H9 (cell line): ENCODE measurements at places on chromosomes 16 and 17.
A peak's percentile ranks its signal among the peaks of the same experiment; 100 is the strongest.

DNA sequence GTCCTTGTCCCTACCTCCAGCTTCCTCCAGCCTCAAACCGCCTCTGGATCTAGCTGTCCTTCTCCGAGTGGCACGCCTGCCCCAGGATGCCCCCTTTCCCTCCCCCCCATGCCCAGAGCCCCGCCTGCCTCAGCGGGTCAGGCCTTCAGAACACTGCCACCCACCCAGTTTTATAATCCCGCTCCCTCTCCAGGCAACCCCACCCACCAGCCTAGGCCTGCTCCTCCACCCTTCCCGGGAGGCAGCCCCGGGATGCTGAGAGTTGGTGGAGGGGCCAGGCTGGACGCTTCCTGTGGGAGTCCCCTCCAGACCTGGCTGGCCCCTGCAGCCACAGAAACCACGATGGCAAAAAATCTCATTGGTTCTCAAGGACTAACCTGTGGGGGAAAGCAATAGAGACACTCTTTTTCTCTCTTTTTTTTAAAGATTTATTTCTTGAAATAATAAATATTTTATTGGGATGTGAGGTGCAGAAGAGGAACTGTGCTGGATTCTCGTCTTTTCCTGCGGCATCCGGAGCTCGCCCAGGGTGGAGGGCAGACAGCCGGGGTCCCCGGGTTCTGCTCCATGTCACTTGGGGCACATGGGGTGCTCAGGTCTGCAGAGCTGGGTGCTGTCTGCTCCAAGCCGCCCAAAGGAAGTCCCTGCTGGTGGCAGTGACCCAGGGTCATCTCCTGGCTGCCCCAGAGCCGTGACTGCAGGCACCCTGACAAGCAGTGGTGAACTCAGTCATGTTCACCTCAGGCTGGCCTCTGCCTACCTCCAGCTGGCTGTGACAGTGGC is 81.9 kb downstream of the MGAT5B start:
- DNase-seq: no peak

DNA sequence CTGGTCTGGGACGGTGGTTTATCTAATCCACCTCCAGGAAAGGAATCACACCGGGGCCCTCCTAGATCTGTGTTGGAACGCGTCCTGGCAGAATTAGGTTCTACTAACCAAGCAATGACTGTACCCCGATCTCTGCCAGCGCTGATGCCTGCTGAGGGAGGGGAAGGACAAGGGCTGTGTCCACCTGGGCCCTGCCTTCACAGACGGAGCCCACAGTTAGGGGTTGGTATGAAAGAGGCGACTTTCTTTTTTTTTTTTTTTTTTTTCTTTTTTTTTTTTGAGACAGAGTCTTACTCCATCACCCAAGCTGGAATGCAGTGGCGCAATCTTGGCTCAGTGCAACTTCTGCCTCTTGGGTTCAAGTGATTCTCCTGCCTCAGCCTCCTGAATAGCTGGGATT is 9.9 kb upstream of the KRT19 start:
- no peak for DNase-seq

- no peak for DNase-seq
Measured at GRCh38 chr16:81163671-81164070, 67.5 kb upstream of the GCSH start.

- no peak for DNase-seq
Measured at GRCh38 chr17:55482591-55483389, 28.5 kb downstream of the SMIM36 start.

DNA sequence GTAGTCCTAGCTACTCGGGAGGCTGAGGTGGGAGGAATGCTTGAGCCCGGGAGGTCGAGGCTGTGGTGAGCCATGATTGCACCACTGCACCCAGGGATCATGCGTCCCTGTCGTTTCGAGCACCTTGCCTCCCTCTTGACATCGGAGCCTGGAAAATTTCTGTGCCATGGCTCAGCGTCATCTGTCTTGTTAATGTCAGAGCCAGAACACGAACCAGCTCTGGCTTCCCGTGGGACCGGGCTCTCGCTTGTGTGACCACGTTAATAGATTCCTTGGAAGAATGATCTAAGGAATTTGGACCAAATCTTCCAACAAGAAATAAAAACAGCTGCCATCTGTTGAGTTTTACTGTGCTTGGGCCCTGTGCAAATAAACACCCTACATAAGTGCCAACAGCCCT is 117.7 kb downstream of the ABCC1 start:
- no peak for DNase-seq

GRCh38 chr17:57442914-57443571 is 186.7 kb downstream of the MSI2 start:
- DNase-seq: no peak

GRCh38 chr16:19972111-19972510 is 87.5 kb upstream of the GPRC5B start:
- no peak for DNase-seq

- DNase-seq: no peak
Measured at GRCh38 chr16:89670496-89671431, 13.1 kb downstream of the SPATA33 start.

DNA sequence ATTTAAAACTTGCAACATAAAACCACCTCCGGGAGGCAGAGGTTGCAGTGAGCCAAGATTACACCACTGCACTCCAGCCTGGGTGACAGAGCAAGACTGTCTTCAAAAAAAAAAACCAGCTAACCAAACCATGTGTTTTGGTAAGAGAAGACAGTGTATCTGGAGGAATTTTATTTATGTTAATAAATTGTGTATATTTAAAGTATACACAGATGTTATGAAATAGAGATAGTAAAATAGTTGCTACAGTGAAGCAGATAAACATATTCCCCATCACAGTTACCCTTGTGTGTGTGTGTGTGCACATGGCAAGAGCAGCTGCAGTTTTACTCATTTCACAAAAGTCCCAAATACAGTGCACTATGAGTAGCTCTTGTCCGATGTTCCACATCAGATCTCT is 54.8 kb upstream of the CRISPLD2 start:
- no peak for DNase-seq

GRCh38 chr16:23408823-23409298 is 44.1 kb downstream of the COG7 start:
- DNase-seq: no peak

DNA sequence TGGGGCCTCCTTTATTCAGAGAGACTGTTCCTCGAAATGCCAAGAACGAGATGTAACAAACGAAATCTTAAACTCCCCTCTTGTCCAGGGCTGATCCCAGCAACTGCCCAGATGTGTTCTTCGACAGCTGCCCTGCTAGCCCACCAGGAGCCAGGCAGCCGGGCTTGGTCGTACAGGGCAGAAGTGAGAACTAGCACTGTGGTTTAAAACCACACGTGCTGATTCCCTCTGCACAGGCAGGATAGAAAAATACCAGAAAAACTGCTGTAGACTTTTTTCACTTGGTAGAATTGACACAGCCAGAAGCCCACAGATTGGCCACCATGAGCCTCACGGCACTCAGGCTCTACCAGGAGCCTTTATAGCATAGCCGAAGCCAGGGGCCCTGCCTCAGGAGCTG is 33.1 kb downstream of the PLD6 start:
- no peak for DNase-seq

DNA sequence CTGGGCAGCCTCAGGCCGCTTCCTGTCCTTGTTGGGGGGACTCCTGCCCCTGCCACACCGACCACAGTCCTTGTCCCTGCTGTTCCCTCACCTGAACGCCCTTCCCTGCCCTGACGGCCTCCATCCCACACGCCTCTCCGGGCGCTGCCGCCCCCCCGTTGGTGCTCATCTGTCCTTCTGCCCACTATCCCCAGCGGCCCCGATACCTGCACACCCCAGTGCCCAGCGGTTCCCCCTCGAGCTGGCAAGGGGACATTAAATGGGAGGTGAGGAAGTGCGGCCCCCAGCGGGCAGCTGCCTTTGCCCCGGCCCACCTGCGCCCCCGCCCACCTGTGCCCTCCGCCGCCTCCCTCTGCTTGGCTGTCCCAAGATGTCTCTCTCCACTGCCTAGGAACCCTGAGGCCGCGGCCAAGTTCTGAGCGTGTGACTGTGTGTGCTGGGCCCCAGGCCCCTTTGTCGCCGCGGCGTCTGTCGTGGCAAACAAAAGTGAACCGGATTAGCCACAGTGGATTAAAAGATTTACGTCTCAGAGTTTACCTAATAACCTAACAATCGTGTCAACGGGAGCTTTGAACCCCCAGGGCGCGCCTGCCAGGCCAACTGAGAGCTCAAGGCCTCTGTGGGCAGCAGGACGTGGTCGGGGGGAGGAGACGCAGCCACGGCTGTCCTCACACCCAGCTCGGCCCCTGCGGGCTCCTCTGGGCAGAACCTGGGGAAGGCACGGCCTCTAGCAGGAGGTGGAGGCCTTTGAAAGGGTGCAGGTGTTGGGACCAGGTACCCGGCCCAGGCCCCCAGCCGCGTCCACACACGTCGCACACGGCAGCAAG is 7.6 kb upstream of the AXIN1 start:
- DNase-seq: no peak

- DNase-seq: no peak
Measured at GRCh38 chr16:8867932-8868415, 832 bp downstream of the CARHSP1 start.

DNA sequence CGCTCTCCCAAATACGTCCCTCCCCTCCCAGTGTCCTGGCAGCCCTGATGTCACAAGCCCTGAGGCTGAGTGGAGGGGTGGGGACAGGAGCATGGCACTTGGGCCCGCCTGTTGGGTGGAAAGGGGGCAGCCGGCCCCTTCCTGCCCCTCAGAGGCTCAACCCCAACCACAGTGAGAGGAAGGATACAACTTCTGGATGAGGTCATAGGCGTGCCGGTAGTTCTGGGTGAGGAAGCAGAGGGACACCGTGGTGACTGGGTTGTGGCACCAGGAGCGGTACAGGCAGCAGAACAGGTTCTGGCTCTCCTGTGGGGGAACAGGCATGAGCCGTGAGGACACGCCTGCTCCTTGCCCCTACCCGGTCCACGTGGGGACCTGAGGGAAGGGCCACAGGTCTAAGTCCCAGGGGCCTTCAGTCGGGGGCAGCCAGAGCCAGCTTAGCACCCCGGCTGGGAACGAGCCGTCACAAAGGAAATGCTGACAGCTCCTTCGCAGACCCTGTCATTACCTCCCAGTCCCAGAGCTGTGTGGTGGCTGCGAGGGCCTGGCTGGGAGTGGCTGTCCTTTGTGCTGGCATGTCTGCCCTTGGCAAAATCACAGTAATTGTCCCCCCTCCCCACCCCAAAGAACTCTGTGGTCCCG is 11.2 kb upstream of the MTSS2 start:
- DNase-seq: no peak

DNA sequence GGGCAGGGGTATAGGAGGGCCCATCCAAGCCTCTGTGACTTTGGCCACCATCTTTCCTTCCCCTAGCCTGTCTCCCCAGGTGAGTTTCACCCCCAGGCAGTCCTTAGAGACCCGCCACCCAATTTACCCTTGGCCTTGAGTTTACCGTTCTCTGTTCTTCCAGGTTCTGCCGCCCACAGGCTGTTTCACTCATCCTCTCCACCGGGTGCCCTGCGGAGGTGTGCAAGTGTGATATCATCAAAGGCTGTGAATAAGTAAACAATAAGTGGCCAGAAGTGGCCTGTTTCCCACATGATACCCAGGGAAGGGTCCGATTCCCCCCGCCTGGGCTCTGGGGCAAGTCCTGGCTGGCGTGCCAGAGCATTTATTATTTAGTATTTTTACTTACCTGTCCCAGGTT is 15.1 kb upstream of the TLCD3B start:
- DNase-seq: no peak

- DNase-seq: peak; percentile 61
Measured at GRCh38 chr16:80369138-80369958, 171.4 kb upstream of the DYNLRB2 start.

DNA sequence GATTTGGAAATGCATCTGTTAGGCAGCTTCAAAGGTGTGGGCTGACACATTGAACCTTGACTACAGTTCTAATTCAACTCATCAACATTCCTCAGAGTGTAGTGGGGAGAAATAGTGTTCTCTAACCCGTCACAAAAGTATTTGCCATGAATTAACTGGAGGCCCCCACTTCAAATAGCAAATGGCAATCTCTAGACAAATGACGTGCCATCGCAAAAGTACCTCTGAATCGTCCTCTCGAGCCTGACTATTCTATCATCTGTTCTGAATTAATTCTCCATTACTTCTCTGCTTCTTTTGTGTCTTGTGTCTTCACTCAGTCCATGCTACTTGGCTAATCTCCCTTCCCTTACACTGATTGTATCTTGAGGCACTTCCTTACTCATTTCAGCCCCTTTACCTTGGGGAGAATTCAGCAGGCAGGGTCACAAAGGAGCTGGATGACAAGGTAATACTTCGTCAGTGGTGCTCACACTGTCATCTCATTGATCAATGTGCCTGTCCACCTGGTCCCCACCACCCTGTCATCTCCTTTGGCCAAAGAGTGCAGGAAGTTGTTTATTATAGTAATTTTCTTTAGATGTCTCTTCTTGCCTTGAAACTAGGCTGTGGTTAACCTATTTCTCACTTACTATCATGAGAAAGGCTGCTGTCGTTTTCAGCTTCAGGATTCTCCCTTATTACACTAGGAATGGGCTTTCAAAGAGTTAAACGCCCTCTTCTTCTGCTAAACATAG is 108.4 kb downstream of the SYCE1L start:
- no peak for DNase-seq

DNA sequence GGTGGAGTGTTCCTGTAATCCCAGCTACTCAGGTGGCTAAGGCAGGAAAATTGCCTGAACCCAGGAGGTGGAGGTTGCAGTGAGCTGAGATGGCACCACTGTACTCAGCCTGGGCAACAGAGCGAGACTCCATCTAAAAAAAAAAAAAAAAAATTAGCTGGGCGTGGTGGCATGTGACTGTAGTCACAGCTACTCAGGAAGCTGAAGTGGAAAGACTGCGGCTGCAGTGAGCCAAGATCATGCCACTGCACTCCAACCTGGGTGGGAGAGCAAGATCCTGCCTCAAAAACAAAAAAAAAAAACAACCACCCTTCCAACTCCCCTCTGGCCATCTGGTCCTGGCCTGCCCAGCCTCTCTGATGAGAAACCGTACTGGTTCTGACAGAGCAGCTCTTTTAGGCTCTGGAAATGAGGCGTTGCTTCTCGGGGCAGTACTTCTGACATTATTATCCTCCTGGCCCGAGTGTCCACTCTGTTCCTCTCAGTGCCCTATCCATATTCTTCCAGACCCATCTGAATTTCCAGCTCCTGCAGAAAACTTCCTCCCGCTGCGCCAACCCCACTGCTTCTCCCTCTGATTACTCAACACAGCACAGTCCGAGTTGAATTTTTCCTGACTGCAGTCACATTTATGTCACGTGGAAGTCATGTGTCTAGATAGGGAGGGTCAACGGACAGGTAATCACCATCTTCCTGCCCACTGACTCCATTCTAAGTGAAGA is 13.3 kb downstream of the GGA2 start:
- no peak for DNase-seq

DNA sequence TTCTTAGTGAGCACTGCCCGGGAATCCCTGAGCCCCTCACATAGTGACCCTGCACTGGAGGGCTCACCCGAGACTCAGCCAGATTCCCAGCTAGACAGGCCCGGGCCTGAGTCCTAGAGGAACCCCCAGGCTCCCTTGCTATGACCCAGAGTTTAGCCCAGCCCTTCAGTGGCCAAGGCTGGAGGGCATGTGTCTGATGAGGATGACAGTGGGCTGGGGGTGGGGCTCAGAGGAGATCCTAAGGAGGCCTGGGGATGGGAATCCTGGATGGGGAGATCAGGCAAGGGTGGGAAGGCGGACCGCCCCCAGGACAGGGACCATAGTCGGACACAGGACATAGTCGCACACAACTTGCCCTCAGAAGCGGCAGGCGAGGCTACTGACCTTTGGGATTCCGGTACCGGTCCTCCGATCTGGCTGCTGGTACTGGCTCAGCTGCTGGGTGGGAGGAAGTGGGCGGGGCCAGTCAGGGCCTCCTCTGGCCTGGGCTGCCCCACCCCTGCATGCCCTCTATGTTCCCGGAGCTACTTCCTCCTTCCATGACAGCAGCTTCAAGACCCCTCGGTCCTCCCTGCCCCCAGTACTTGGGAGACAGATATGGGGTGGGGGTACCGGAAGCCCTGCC is 1.1 kb downstream of the CD79B start:
- peak; percentile 91 for DNase-seq

- no peak for DNase-seq
Measured at GRCh38 chr16:50065241-50065623, 538 bp upstream of the HEATR3 start.
